ENCODE measurements at places on chromosomes 1 and 21.

- DNase-seq = no peak
Observed at GRCh38 chr1:231853588-231854207, 227.1 kb downstream of the DISC1 start.

DNA sequence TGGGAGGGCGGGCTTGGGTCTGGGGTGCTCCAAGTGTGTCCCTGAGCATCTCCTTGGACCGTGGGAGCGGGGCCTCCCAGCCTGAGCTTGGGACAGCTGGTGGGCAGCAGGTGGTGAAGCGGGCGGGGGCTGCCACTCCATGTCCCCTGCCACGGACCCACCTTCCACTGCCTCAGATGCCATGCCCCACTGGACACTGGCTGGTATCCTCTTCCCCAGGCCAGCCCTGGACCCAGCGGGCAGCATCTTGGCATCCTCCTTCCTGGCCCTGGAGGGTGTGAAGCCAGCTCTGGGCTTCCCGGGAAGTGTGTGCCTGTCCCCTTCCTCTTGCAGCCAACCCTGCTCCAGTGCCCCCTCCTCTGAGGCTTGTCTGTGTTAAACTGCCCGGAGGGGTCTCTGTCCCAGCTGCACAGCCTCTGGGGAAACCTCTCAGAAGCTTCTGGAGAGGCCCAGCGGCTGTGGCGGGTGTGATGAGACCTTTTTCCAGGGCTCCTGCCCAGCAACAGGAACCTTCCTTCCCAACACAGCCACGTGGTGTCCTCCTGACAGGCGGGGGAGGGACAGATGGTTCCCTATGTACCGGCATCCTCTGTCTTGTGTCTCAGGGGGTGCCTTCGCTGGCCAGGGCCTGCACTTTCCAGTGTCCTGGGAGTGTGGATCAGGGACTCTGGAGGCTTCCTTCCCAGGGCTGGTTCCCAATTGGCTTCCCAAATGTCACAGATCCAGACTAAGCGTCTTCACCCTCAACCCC is 81.6 kb upstream of the DISP3 start:
- no peak for DNase-seq

DNA sequence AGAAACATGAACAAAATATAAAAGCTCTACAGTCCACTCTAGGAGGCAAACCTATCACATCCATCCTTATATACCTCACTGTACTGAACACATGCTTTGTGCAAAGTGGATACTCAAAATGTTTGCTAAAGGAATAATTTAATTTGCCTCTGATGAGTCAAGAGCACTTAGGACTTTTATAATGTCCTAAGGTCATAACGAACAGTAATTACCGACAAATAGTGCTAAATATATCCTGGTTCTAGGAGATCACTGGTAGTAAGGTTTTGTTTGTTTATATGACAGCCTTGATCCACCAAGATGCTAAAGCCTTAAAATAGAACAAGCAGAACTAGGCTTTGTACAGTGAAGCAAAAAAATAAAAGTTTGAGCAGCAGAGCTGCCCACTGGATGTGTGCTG is 70.6 kb downstream of the GADD45A start:
- no peak for DNase-seq

GRCh38 chr1:84245563-84245962 is 55.9 kb upstream of the SAMD13 start:
- peak; percentile 46 for DNase-seq

DNA sequence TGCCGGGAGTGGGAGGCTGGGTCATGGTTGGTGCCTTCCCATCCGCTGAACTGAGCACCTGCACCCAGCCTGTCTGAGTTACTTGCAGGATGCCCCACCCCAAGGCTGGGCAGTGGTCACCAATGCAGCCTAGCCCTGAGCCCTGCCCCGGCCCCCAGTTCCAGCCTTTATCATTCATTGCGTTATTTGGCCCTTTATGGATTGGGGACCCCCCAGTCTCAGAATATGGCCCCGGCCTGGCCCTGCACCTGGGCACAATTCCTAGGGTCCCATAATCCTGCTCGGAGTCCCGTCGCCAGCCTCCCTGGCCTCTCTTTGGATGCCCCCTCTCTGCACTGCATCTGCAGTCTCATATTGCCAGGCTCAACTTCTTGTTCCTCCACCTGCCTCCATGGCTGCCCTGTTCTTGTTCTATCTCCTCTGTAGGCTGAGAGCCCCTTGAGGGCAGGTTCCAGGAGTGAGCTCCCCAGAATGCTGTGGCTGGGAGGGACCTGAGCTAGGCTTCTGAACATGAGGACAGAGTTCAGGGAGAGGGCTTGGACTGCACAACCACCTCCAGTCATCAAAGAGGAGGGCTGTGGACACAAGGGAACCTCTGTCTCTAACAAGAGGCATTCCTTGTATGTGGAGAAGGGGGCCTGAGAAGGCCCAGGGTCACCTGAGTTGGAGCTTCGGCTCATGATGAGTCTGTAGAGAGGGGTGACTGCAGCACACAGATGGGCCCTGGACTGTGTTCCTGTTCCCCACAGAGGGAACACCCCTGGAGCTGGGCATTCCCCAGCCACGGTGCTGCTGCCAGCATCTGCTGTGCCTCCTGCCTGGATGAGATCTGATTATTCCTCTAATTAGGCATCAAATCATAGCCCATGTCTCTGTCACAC is 1.1 kb upstream of the KNCN start:
- DNase-seq = peak; percentile 30

GRCh38 chr1:116819081-116819480 is 64.9 kb downstream of the CD2 start:
- no peak for DNase-seq

- no peak for DNase-seq
Observed at GRCh38 chr1:83742446-83742845, 256.5 kb downstream of the TTLL7 start.

DNA sequence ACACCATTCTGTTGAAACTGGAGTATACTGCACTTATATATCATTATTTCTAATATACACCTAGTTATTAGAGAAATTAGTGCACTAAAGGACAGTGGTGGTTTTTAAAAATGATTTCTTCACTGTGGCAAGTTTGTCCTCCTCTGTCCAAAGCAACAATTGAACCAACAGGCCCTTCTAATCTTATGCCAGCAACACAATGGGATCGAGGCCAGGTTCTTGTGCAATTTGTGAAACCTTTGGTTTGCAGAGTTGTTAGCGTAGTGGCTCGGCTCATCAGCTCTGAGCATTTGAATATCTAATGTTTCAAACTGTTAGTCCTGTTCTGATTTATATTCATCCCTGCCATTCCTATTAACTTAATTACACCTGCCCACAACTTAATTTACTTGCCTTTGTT is 9.9 kb upstream of the LRRC39 start:
- DNase-seq = no peak

DNA sequence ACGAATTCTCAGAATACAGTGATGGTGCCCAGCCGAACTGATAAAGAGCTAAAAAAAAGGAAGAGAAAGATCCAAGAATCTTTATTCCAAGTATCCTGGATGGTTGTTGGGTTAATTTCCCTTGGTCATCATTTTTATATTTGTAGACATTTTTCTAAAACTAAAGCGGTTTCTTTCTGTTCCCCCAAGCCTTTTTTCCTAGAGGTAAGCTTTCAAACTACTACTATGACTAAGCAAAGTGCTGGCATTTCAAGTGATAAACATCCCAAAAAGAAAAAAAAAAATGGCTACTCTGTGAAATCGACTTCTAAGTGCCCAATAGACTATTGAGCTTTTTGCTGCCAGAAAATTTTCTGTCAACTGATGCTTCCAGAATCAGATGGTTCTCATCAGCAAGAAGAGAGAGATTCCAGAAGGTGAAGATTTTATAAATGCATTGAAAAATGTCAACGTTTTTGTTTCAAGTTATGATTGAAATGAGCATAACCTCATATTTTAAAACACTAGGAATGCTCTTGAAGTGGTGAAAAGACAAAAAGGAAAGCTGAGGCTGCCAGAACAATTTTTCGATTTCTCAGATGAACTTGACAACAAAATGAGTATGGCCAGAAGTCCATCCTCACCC is 96.1 kb upstream of the ZC3H11B start:
- no peak for DNase-seq

DNA sequence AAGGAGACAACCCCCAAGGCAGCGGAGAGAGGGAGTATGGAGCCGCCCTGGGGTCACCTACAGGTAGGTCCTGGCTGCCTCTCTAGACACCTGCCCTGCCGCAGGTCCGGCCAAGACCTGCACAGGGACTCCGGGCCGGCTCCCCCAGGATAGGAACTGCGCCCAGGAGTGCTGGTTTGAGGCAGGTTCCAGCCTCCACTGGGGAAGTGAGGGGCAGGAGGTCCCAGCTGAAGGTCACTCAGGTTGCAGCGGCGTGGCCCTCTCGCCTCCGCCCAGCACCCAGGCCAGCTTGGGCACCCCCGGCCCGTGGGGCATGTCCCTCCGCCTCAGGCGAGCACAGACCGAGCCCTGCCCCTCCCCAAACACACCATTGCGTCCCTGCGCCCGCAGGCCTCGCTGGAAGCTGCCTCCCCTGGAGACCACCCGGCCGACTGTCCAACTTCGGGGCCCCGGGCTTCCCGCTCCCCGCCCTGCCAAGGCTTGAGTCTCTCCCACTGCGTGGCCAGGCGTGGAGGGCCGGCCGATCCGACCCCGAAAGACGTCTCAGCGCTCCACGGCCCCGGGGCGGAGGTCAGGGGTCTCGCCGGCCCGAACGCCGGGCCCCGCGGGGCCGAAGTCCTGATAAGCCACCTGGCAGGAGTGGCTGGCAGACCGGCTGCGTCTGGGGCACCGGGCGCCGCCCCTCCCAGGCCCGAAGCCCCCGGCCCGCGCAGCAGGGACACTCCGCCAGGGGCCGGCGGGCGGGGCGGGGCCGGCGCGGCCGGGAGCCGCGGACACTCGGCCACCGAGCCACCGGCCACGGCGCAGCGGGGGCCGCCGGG is 1.4 kb upstream of the SKI start:
- DNase-seq = no peak

DNA sequence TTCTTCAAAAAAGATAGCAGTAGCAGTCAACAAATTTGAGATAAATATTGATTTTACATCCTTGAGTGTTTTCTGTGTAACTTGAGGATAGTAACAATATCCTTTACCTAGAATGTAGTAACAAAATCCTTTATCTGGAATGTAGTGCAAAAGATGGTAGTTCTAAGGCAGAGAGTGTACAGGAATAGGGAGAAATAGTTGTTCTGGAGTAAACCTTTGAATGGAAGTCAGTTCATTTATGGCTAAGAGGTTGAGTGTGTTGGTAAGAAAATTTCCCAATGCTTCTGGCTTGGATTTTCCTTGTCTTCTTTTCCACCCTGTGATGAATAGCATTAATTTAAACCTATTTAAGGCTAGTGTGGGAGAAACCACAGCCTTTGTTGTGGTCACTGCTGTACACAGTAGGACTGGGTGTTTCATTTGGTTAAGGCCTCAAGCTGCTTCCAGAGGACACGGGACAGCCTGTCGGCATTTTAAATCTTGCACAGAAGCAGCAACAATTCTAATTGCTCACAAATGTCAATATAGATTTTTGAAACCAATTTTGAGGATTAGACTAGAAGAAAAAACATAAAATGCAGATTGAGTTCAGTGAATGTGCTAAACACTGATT is 11.3 kb downstream of the NFIA start:
- no peak for DNase-seq

DNA sequence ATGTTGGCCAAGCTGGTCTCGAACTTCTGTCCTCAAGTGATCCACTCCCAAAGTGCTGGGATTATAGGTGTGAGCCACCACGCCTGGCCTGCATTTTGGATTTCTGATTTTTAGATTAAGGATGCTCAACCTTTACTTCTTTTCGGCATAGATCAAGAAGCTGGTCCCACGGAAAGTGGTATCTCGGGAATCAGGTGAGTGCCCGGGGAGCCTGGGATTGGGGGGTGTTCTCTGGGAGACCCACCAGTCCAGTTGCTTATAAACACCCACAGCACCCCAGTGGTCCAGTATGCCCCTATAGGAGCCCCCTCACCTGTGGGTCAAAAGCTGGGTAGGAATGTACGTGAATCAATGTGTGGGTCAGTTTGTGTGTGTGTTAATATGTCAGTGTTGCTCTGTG is 3.2 kb downstream of the SH3D21 start:
- DNase-seq = no peak

DNA sequence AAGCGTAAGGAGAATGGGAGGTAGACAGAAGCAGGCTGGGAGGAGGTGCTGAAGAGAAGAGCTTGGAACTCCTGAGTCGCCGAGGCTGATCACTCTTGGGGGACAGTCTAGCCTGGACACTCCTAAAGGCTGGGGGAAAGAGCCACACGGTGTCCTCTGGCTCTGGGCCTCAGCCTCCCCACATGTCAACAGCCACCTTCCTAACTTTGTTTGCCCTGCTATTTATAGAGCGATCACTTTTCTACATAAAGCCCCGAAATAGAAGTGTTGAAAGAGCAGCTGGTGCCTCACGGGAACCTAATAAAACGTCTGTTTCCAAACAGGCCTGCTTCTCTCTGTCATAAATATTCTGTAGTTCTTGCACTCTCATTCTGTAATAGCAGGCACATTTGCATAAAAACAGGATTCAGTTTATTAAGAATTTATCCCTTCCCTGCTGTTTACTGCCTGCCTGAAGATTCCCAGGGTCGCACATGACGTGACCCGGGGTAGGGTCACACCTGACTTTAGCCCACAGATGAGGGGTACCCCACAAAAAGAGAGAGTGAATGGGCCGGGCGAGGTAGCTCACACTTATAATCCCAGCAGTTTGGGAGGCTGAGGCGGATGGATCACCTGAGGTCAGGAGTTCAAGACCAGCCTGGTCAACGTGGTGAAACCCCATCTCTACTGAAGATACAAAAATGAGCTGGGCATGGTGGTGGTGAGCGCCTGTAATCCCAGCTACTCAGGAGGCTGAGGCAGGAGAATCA is 212.5 kb downstream of the TOMM20 start:
- DNase-seq = no peak

DNA sequence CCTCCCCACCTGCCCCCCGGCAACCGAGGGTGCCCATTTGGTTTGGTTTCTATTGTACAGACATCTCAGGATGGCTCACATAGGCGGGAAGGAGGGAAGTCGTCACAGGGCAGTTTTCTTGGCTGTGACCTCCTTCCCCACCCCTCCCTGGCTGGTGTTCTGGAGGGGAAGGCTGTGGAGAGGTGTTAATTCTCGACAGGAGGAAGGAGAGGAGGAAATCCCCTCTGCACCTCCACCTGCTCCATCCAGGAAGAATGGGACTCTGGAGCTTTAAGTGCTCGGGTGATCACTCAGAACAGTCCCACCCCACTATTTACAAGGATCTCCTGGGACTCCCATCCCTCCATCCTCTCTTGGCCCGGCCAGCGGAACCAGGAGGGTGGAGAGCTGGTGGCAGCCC is 7.6 kb downstream of the MEX3A start:
- no peak for DNase-seq

GRCh38 chr1:91997607-91998195 is 32.1 kb upstream of the EPHX4 start:
- peak; percentile 32 for DNase-seq

- DNase-seq = no peak
Observed at GRCh38 chr1:73577206-73577605, 620.8 kb downstream of the LRRIQ3 start.

DNA sequence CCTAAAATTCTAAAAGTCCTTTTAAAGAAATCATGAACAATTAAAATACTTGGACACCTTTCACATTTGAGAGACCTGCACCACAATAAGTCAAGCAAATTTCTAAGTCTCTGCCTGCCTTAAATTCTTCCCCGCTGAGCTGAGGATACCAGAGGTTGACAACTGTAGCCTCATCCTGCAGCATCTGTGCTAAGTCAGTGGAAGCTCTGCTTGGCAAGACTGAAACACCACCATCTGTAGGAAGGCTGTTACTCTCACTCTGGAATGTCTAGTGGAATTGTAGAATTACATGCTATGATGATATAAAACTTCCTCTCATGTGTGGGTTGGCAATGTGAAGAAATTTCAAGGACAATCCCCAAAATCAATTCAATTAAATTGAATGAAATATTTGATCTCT is 1756.5 kb downstream of the NCAM2 start:
- no peak for DNase-seq
